ENCODE measurements at places on chromosomes 5 and 9.
A peak's percentile ranks its signal among the peaks of the same experiment; 100 is the strongest.

DNA sequence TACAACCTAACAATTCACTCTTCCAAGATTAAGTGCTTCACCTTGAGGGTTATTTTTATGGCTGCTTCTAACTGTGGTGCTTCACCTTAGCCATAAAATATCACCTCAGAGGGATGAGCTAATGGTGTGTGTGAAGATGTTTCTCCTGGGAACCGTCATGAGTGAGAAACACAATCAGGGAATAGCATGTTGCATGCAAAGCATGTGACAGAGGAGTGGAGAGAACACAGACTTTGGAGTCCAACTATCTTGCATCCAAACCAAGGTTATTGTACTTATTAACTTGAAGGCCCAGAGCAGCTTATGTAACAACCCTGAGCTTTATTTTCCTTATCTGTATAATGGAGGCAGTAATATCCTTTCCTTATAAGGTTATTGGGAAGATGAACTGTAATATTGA, 1089.0 kb upstream of the DMAC1 start:
- DNase-seq: no peak

DNA sequence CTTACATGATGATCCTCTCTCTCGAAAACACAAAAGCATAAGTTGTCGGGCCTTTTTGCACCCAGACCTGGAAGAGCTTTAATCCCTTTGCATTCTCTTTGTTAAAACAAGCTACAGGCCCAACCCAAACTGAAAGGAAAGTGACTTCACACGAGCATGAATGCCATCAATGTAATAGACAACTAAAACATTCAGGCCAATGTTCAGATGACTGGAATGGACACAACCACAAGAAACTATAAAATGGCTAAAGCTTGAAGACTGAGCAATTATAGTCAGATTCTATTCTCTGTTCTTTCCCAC, 45.5 kb downstream of the RFX3 start:
- DNase-seq: no peak

DNA sequence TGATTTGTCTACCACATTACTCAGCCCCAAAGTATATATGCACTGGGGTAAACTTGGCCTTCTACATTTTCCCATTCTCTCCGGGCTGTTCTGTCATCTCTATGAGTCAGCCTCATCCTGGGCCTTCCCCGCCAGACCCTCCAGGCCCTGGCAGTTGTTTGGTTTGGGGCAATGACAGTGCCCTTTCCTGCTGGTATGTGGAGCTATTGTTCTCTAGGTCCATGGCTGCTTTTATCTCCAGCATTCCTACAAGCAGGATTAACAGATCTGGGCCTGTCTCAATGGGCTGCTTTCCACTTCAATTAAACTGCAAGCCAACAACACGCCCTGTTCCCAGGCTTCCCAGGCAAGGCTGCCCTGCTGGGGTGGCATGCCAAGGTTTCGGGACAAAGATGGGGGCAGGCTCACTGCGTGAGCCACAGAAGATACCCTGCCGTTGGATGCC, 136.4 kb downstream of the SLIT3 start:
- peak; percentile 76 for DNase-seq

GRCh38 chr5:163005949-163006348, 431.4 kb upstream of the CCNG1 start:
- no peak for DNase-seq

DNA sequence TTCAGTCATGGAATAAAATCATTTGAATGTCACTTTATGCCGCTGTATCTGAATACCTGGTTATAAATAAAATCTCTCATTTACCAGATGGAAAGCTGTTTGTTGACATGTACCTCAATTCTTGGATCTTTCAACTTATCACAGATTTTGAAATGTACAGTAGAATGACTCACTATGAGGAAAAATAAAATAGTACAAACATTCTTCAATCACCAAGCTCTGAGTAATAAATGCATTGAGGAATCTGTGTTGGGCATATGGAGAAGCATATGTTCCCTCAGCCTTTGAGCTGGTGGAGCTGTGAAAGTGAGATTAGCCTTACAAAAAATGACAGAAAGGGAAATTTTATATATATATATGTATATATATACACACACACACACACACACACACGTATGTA, 175.4 kb downstream of the KIAA0825 start:
- DNase-seq: no peak

DNA sequence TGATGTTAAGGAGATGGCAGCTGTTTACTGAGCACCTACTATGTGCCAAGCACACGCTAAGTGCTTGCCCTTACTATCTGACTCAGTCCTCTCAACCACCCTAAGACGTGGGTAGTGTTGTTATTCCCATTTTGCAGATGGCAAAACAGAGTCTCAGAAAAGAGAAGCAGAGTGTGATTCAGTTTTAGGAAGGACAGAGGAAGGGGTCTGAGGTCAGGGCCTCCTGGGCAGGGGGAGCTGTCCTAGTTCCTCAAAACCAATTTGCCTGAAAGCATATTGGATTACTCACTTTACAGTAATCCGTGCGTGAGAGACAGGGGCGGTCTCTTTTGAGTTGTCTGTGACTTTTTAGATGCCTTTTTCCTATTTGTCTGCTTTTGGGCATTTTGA, 23.2 kb downstream of the DNM1 start:
- no peak for DNase-seq

- DNase-seq: no peak
Observed at GRCh38 chr5:79032782-79033181, 36.7 kb downstream of the DMGDH start.

- DNase-seq: no peak
Observed at GRCh38 chr9:106468431-106468830, 394.5 kb upstream of the ZNF462 start.

- DNase-seq: no peak
Observed at GRCh38 chr9:128310461-128310860, 11.8 kb downstream of the TRUB2 start.

DNA sequence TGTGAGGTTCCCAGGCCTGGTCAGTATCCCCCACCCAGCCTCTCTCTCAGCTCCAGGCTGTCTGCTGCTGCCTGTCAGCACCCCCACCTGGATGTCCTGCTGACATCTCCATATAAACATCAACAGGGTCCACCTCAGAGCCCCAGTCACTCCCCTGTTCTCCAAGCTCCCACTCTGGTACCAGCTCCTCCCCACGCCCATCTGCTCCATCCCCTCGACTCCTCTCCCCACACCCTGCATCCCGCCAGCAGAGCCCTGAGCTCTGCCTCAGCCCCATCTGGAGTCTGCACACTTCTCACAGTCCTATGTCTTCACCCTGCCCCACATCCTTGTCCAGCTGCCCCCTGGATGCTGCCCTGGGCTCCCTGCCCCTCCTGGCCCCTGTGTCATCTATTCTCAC, 67.7 kb upstream of the LRRTM2 start:
- no peak for DNase-seq

- DNase-seq: no peak
Observed at GRCh38 chr5:56155992-56156584, 77.0 kb downstream of the ANKRD55 start.

- no peak for DNase-seq
Observed at GRCh38 chr9:93115486-93116071, 18.5 kb downstream of the NINJ1 start.

DNA sequence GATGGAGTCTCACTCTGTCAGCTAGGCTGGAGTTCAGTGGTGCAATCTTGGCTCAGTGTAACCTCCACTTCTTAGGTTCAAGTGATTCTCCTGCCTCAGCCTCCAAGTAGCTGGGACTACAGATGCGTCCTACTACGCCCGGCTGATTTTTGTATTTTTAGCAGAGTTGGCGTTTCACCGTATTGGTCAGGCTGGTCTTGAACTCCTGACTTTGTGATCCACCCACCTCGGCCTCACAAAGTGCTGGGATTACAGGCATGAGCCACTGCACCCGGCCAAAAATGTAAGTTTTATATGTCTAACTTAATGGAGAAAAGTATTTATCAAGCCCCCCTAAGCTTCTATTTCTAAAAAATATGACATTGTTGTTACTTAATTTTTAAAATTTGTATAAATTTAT, 98.2 kb upstream of the RIOK2 start:
- no peak for DNase-seq

- no peak for DNase-seq
Observed at GRCh38 chr9:117916291-117916690, 212.1 kb downstream of the TLR4 start.

DNA sequence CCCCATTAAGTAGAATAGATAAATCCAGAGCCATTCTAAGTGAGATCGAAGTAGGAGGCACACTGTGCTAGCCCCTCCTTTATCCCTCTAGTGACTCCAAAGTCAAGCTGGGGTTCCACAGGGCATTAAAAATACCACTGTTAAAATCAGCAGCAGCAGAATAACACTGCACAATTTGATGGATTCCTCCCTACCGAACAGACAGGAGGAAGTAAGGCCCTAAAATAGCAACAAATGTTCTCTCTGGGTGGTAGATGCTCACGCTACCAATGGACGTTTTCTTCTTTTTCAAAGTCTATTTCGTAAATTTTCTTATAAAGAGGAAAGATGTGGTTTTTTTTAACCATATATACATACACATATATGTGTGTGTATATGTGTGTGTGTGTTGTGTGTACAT, 54.4 kb downstream of the FBXW11 start:
- DNase-seq: no peak
